ENCODE measurements at places on chromosomes 11 and 22.

- DNase-seq = no peak
These were observed 30.1 kb downstream of the PPM1F start for GRCh38 chr22:21922370-21923162.

- no peak for DNase-seq
These were observed 79.5 kb downstream of the UBASH3B start for GRCh38 chr11:122734848-122735496.

- DNase-seq = no peak
These were observed 2.5 kb downstream of the KCNJ4 start for GRCh38 chr22:38452373-38453065.

DNA sequence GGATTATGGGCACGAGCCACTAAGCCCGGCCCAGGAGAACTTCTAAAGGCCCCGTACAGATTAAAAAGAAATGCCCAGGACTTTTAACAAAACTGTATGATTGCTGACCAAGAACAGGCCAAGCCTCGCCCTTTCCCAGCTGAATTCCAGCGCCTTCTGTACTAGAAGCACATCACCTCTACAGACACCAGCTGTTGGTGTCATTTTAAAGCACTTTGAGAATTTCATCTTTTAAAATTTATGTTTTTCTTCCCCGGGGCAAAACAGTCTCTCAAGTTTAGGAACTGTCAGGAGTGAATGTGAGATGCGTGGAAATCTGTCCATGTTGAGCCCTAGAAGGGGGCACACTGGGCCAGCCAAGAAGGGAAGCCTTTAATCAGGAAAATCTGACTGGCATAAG is 362.4 kb downstream of the LARGE1 start:
- DNase-seq = no peak

GRCh38 chr22:46061124-46061500 is 84.2 kb upstream of the WNT7B start:
- DNase-seq = no peak

Data from cerebellar nuclear complex (tissue), 1 donor.